Neuronal stem cell (in vitro differentiated cells): ENCODE measurements at places on chromosomes 1 and 21.

GRCh38 chr1:25802915-25803314 is 2.9 kb downstream of the SELENON start:
- no peak for DNase-seq

GRCh38 chr1:113784104-113784779 is 25.0 kb upstream of the PHTF1 start:
- no peak for DNase-seq

- DNase-seq: peak; percentile 18
Measured at GRCh38 chr1:175717610-175718540, 25.5 kb downstream of the TNR start.

DNA sequence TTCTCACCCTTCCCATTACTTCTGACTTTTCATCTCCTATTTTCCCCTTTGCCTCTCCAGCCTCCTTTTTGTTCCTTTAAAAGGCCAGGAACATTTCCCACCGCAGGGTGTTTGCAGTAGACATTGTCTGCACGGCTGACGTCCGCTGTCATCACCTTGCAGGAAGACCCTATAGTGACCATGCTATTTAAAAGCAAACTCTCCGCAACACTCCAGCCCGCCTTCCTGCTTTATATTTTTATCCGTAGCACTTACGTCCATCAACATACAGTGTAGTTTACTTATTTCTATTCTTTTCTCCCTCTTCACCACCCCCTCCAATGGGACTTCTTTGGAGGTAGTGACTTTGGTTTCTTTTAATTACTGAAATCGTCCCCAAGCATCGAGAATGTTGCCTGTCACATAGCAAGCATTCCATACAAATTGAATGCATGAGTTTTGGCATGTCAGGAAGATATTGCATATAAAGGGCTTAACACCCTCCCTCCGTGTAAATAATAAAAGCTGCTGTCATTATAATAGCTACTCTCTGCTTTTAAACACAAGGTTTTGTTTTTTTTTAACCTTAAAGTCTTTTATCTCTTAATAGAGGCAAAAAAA is 19.8 kb downstream of the SLC25A33 start:
- DNase-seq: no peak

- no peak for DNase-seq
Measured at GRCh38 chr1:116877141-116877818, 32.4 kb upstream of the PTGFRN start.

DNA sequence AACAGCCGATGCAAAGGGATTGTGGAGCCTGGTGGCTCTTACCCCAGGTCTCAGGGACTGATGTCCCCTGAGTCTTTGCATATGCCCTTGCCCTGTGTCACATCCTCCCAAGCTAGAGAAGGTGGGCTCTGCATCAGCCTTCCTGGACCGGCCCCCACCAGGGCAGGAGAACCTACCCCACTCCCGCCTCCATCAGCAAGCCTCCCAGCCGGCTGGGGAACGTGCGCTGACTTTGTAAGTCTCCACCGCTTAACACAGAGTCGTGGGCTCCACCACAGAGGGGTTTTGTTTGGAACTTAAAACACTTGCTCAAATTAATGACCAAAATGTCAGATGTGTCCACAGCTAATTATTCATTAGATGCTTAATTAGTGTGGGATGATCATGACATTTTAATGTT is 255.2 kb upstream of the VAMP3 start:
- DNase-seq: no peak

DNA sequence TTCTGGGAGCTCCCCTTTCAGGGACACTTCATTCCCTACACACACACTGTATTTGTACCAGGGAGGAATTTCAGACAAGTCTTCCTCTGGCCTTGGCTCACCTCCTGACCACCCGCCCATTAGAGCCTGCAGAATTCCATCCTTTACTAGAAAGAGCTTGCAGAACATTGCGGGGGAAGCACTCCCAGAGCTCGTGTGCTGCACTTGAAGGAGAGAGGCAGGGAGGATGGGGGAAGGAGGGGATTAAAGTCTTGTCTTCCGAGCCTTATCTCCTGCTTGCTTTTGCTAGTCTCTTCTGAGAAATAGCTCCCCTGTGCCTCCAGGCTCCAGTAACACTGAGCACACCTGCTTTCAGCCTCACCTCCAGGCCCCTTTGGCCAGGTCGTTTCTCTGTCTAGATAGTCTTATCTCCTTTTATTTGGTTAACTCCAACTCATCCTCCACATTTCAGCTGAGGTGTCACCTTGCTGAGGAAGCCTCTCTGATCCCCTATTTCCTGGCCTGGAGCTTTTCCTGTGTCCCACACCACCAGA is 62.0 kb downstream of the PCNX2 start:
- DNase-seq: no peak

DNA sequence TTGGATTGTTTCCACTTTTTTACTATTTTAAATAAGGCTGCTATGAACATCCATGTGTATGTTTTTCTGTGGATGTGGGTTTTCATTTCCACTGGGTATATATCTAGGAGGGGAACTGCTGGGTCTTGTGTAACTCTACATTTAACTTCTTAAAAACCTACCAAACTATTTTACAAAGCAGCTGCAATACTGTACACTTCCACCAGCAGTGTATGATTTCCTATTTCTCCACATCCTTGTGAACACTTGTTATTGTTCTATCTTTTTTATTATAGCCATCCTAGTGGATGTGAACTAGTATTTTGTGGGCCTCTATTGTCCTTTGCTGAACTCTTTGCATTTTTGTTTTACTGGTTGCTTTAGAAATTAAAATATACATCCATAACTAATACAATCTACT is 33.4 kb downstream of the DIPK1A start:
- no peak for DNase-seq

- DNase-seq: no peak
Measured at GRCh38 chr1:154186177-154186576, 5.7 kb downstream of the TPM3 start.

GRCh38 chr1:155052439-155053395 is 1.6 kb downstream of the ADAM15 start:
- DNase-seq: no peak

- DNase-seq: peak; percentile 61
Measured at GRCh38 chr1:36321119-36321951, 2.1 kb downstream of the EVA1B start.

DNA sequence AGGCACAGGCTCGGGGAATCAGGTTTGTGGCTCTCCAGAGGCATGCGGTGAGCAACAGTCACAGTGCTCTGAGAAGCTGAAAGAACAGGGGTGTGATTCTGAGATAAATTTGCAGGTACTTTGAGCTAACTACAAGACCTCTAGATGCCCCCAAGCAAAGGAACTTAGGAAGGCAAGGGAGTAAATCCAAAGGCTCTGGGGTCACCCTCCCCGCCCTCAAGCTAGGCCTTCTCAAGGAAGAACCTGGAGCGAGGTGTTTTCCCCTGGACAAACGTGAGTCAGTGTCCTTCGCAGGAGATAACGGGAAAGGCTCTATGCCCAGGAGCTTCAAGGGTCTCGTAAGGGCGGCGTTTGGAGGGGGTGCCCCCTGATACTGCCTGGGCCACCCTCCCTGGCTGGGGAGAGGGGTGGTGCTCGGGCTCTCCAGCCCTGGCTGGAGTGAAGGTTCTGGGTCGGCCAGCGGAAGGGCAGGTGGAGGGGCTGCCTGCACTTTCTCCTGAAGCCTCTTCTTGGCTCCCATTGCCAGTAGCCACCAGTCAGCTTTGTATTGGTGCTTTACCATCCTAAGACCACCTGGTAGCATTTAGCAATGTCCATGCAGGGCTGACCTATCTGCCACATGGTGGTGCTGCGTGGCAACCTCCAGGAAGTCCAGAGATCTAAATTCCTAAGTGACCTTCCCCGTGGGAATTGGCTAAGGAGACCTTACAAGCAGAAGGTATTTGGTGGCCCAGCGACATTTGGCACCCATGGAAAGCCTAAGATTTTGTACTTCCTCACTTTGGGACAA is 44.0 kb downstream of the GPR161 start:
- no peak for DNase-seq

- DNase-seq: no peak
Measured at GRCh38 chr1:111541721-111542120, 38.3 kb upstream of the ADORA3 start.

GRCh38 chr1:237032029-237032428 is 10.0 kb upstream of the RYR2 start:
- no peak for DNase-seq

GRCh38 chr1:167544447-167545093 is 9.0 kb downstream of the CREG1 start:
- no peak for DNase-seq

DNA sequence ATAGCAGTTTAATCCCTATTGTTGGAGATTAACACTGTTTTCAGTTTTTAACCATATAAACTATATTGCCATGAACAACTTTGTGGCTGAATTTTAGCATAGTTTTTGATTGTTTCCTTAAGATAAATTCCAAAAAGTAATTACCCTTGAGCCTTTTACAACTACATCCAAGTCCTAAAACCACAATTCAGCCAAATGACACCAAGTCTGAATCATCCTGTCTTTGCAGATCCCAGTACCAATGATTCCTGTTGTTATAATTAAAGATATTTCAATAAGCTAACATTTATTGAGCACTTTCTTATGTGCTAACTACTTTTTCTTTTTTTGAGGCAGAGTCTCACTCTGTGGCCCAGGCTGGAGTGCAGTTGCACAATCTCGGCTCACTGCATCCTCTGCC is 35.6 kb downstream of the IL23R start:
- no peak for DNase-seq
